ENCODE measurements at places on chromosomes 5 and 9. TPM values are rescaled to one million over a fixed set of nuclear protein-coding genes. Genes with fewer than 3 reads are reported as not detected.

Gene TLX3
- not detected for total RNA-seq

DNA sequence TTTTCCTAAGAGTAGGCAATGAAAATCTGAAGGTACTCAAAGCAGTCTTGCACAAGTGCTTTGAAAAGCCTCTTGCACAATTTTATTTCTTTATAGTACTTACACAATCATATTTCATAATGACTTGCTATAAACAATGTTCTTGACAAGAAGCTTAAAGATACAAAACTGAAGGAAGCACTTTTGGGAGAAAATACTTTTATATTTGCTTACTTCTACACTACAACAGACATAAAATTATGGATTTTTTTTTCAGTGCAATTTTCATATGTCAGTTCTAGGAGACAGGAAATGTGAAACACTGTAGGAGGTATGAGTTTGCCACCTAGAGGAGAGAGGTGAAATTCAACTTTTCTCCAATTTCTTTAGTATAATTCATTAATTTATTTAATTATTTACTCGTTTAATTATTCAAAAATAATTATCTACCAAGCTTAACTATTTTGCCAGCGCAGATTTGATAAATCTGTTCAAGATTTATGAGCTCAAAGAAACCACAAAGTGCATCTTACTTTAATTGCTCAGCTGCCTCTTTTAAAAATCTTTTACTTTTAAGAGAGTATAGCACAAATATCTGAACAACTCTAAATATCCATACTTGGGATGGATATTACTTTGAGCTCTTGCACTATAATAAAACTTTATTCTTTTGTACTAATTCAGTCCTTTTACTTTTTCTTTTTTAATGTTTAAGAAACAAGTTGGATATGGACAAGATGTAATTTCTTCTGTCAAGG is 29.0 kb upstream of the CDKN2B start:
- no peak overlapping the region for H3K27ac ChIP-seq
- peaks cover 16% of the 10 kb centered on the region for H3K4me1 ChIP-seq
- H3K36me3 ChIP-seq: no peaks in the 10 kb centered on the region
- H3K4me3 ChIP-seq: no peak overlapping the region
- H3K27me3 ChIP-seq: peaks cover 7% of the 10 kb centered on the region
- DNase-seq: no peak

- H3K4me3 ChIP-seq: no peak overlapping the region
- no peak overlapping the region for H3K27ac ChIP-seq
- no peaks in the 10 kb centered on the region for H3K36me3 ChIP-seq
- DNase-seq: no peak
- H3K27me3 ChIP-seq: no peaks in the 10 kb centered on the region
Observed at GRCh38 chr9:92882276-92882675, 4.4 kb upstream of the ZNF484 start.

DNA sequence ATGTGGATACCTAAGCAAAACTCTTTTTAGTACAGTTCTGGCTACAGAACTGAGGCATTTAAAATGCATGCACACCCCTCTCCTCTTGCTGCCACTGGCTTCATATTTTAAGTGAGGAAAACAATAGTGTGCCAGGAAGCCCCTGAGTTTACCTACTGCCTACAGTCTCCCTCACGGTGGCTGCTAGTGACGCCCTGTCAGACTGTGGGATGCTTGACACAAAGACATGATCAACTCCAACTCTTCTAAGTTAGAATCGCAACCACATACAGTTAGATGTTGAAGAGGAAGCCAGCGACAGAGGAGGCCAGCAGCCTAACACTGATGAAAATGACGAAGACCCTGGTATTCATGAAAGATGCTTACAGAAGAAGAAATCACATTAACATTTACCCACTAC is 1.3 kb downstream of the SEC16A start:
- peaks cover 16% of the 10 kb centered on the region for H3K36me3 ChIP-seq
- no peak for DNase-seq
- peak overlapping the region; percentile 94 for H3K27ac ChIP-seq
- H3K4me1 ChIP-seq: peaks cover 30% of the 10 kb centered on the region
- peak overlapping the region; percentile 98 for H3K4me3 ChIP-seq

GRCh38 chr5:148382961-148383360 is 797 bp upstream of the FBXO38 start:
- H3K36me3 ChIP-seq: peaks cover 34% of the 10 kb centered on the region
- peak overlapping the region; percentile 86 for H3K4me3 ChIP-seq
- no peaks in the 10 kb centered on the region for H3K27me3 ChIP-seq
- no peak for DNase-seq
- peaks cover 45% of the 10 kb centered on the region for H3K4me1 ChIP-seq
